ENCODE measurements at places on chromosomes 5 and 9.
A peak's percentile ranks its signal among the peaks of the same experiment; 100 is the strongest.

DNA sequence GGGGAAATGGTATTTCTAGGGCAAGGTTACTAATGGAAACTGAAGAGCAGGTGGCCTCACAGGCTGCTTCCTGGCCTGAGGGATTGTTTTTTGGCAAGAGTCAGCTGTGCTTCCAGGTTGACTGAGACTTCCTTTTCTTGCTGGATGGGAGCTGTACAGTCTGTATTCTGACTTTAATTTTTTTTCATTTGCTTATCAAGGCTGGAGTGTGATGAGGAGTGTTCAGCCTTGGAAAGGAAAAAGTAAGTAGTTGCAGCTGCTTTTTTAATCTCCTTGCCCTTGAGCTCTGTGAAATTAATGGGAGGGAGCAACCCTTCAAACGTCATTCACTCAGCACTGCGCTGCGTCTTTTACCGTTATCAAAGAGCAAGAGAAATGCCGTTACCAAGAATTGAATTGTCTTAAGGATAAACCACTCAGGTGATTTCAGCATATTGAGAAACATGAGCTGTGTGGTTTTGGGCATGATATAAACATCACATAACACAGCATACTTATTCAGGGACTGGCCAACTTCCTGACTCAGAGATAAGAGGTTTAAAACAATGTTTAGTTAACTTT lies 47.6 kb downstream of the AQP7 start:
- peak; percentile 66 for DNase-seq

DNA sequence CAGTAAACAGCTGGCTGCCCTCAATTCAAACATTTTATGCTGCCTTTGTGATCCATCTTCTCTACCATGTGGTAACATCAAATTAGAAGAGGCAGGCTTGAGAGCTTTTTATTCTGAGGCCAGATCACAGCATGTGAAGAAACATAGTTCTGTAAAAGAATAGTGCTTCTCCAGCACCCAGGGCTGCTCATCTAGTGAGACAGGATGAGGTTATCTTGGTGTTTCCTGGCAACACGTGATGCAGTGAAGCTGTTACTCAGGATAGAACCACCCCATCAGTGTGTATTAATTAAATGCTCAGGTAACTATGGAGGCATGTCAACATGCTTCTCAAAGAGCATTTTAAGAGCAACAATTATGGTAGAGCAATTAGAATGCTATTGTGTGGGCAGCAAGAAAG lies 400.5 kb upstream of the ACO1 start:
- no peak for DNase-seq

- no peak for DNase-seq
These were observed 264.4 kb upstream of the MSX2 start for GRCh38 chr5:174459832-174460448.

GRCh38 chr5:41193456-41194205 lies 19.7 kb downstream of the C6 start:
- DNase-seq = peak; percentile 16

- DNase-seq = peak; percentile 26
These were observed 59.2 kb downstream of the MEGF9 start for GRCh38 chr9:120655005-120655622.

- no peak for DNase-seq
These were observed 30.2 kb upstream of the SLCO6A1 start for GRCh38 chr5:102529031-102529430.
